ENCODE measurements at places on chromosomes 5 and 9. TPM values are rescaled to one million over a fixed set of nuclear protein-coding genes. Genes with fewer than 3 reads are reported as not detected.

ZNF454 gene
- total RNA-seq = 2.8 TPM

ANKRD31 gene
- total RNA-seq = not detected

RMRP gene
- total RNA-seq = 17,070 TPM

SPATA31E1 gene
- total RNA-seq = not detected

TEX48 gene
- total RNA-seq = not detected

TLN1 gene
- total RNA-seq = 735 TPM

GLRA1 gene
- not detected for total RNA-seq

DNA sequence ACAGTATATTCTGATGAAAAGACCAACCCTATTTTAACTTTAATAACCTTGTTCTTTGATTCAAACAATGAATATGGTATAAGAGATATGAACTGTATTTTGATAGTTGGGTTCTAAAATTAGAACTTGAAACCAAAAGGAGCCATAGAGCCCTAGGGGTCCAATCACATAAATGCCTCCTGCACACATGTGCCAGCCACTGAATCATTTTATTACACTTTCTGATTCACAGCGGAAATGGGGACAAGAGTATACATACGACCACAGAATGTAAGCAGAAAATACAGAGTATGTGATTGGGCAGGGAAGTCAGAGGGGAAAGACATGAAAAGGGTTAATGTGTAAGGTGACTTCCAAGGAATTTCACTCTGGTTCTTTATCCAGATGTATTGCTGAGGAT, 1000.2 kb downstream of the NR2F1-AS1 start:
- H3K27ac ChIP-seq = no peak overlapping the region
- no peaks in the 10 kb centered on the region for H3K36me3 ChIP-seq
- H3K27me3 ChIP-seq = no peaks in the 10 kb centered on the region
- DNase-seq = no peak

DNA sequence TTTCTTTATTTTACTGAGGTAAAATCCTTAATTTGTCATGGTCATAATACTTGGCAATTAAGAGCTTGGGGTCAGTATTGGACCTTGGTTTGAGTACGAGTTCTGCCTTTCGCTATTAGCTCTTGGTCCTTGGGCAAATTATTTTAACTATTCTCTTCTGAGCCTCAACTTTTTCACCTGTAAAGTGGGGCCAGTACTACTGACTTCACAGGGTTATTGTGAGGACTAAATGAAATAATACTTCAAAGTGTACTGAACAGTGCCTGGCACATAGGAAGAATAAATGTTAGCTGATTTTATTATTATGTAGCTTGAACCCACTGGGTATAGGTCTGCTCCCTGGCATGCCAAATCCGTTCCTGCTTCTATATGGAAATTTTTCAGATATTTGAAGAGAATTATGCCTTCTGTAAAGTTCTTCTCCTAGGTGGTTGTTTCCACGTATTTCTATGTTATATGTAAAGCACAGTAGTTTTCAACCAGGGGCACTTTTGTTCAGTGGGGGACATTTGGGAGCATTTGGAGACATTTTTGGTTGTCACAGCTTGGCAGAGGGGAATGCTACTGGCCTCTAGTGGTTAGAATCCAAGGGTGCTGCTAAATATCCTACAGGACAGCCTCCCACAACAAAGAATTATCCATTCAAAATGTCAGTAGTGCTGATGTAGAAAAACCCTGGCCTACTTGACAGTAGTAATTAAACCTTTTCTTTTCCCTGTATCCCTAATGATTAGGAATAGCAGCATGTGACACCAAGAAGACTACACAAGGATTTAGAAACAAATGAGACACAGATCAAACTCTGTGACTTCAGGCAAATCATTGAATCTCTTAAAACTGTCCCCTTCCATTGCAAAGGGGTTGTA, 4.5 kb downstream of the RCL1 start:
- no peaks in the 10 kb centered on the region for H3K27me3 ChIP-seq
- H3K4me1 ChIP-seq = peaks cover 15% of the 10 kb centered on the region
- no peaks in the 10 kb centered on the region for H3K36me3 ChIP-seq
- no peak overlapping the region for H3K4me3 ChIP-seq
- H3K27ac ChIP-seq = peak overlapping the region; percentile 68

DNA sequence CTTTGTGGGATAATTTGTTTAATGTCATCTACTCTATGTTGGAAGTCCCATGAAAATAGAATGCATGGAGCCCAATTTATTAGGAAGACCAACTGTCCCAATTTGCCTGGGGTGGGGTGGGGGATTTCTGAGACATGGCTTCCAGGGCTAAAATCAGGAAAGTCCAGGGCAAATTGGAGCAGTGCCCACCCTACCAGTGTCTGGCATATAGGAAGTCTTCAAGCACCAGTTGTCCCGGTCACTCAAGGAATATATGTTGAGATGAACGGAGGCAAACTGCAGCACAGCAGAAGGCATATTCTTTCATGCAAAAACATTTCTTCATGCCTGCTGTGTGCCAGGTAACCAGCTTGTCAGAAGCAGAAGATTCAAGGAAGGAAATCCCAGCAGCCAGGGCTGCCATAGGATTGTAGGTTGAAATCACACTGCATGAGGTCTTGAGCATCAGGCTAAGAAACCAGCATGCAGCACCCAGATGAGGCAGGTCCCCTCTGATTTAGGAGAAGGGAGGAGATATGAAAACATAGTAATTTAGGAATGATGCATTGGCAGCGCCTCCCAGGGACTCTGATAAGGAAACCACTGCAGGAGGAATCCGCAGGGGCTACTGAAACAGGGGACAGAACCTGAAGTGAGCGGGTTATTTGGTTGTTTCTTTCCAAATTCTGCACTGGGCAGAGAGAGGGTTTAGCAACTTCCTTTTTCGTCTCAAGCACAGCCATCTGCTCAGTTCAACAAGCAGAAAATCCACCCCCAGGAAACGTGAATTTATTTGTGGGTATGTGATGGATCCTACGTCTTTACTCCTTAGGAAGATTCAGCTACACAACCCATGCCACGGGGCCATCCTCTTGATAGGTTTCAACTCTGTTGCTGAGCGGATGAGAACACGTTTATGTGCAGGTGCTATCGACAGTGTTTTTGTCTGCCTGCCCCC, 112.6 kb upstream of the CPEB4 start:
- no peaks in the 10 kb centered on the region for H3K4me1 ChIP-seq
- H3K27ac ChIP-seq = no peak overlapping the region
- no peaks in the 10 kb centered on the region for H3K27me3 ChIP-seq
- H3K4me3 ChIP-seq = no peak overlapping the region
- H3K36me3 ChIP-seq = no peaks in the 10 kb centered on the region

DNA sequence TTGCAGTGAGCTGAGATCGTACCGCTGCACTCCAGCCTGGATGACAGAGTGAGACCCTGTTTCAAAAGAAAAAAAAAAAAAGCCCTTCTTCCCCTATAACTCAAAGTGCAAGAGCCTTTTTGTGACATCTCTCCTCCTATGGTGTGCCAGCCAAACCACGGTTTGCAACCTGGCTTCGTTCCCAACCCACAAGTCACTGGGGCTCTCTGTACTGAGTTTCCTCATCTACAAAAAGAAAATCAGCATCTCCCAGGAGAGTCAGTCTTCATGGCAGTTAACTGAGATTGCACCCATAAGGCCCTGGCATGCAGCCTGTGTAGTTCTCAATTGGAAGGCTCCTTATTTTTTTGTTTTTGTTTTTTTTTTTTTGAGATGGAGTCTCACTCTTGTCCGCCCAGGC, 14.8 kb downstream of the ODF2 start:
- peaks cover 37% of the 10 kb centered on the region for H3K36me3 ChIP-seq
- no peaks in the 10 kb centered on the region for H3K27me3 ChIP-seq
- no peak overlapping the region for H3K4me3 ChIP-seq
- DNase-seq = no peak
- H3K27ac ChIP-seq = no peak overlapping the region
- no peaks in the 10 kb centered on the region for H3K4me1 ChIP-seq

- H3K36me3 ChIP-seq = no peaks in the 10 kb centered on the region
- H3K27ac ChIP-seq = no peak overlapping the region
- DNase-seq = no peak
- H3K4me3 ChIP-seq = no peak overlapping the region
Observed at GRCh38 chr5:59081693-59082092, 498.8 kb downstream of the RAB3C start.

DNA sequence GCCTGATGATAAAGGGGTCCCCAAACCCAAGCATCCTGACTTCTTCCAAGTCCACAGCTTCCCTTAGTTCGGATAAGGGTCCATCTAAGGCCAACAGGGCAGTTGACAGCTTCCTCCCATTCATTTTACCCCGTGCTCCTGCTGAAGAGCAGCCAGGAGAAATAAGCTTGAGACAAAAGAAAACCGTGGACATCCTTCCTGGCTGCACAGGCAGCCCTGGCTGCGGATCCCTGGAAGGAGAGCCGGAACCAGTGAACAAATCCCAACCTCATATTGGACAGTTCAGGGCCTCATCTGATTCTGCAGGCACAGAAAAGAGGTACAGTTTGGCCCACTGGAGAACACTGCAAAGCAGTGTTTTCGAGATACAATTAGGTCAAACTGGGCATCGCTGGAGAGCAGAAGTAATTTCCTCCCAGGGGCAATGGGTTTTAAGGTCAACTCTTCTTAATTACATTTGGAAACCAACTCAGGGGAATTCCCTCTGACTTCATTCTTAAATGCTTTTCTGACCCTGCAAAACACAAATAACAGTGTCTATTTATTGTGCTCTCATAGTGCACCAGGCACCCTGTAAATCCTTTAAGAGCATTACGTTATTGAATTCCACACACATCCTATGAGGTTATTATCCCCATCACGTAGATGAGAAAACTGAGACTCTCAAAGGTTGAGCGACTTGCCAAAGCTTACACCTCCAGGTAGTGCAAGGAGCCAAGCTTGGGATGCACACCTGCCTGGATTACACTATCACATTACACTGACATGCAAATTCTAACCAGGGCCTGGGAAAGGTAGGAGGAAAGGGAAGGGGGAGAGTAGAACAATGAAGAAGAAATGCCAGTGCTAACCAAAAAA, 21.2 kb downstream of the ADAM19 start:
- H3K27me3 ChIP-seq = no peaks in the 10 kb centered on the region
- no peak overlapping the region for H3K27ac ChIP-seq
- peaks cover 3% of the 10 kb centered on the region for H3K4me1 ChIP-seq
- H3K36me3 ChIP-seq = no peaks in the 10 kb centered on the region

DNA sequence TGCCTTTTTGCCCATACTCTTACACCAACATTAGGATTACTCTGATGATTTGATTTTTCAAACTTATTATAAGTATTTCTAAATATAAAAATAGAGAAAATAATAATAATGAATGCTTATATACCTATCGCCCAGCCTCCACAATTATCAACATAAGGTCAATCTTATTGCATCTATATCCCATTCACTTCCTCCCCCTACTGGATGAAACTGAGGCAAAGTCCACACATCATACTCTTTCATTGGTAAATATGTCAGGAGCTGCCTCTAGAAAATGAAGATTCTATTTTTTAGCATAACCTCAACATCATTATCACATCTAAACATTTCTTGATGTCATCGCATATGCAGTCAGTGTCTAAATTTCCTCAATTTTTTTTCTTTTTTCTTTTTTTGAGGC, 44.3 kb downstream of the SH3RF2 start:
- DNase-seq = no peak
- no peak overlapping the region for H3K4me3 ChIP-seq
- H3K27ac ChIP-seq = no peak overlapping the region
- no peaks in the 10 kb centered on the region for H3K36me3 ChIP-seq

DNA sequence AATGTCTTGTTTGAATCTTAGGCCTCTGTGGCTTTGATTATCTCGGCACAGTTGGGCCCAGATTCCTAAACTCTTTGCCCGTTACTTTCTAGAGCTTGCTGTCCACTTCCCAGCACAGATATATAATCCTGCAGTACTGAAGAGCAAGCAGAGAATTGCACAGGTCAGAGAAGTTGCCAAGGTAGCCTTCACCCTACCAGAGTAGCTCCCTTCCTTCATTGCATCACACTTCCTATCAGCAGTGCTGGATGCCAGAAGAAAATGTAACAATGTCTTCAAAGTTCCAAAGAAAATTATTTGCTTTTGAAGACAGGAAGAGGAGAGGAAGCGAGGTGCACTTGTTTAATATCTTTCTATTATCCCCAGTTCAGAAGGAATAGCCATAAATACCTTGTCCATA, 38.1 kb upstream of the SPATA31D4 start:
- no peak for DNase-seq
- no peaks in the 10 kb centered on the region for H3K4me1 ChIP-seq
- no peaks in the 10 kb centered on the region for H3K27me3 ChIP-seq
- no peak overlapping the region for H3K27ac ChIP-seq
- H3K36me3 ChIP-seq = no peaks in the 10 kb centered on the region

DNA sequence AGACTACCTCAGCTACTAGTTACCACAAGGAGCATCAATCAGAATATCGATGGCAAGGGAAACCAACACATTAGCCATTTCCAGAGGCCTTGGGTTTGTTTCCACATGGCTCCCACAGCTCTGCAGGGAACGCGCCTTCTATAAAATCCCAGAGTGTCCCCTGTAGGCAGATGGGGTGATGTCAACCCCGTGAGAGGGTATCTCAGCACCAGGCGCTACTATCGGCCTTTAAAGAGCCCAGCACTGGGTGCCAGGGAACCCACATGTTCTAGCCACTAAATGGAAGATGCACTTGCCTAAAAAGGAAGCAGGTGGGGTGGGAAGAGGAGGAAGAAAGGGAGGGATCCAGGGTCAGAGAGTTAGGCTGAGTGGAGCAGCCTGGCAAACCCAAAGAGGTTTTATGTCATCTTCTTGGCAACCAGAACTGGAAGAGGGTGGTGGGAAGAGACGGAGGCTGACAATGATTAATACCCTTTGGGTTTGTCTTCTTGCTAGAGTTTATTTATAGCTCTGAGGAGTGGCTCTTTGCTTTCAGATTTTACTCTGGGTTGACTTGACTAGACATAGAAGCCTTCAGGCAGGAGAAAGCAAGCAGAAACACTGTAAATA, 19.9 kb downstream of the MACROH2A1 start:
- peaks cover 37% of the 10 kb centered on the region for H3K36me3 ChIP-seq
- no peaks in the 10 kb centered on the region for H3K27me3 ChIP-seq
- H3K4me3 ChIP-seq = no peak overlapping the region
- no peak overlapping the region for H3K27ac ChIP-seq
- no peak for DNase-seq

DNA sequence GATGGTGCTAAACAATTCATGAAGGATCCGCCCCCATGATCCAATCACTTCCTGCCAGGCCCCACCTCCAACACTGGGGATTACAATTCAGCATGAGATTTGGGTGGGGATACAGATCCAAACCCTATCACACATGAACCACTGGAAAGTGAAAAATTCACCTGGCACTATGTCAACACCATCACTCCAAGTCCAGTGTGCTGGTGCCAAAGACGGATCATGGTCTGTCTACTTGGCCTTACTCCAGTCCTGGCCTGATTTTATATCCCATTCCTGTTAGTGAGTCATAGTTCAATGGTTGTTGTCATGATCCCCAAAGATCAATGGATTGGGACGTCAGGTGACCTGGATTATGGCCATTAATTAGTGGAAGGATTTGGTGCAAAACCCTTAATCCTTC, 147.4 kb upstream of the RPS23 start:
- peak overlapping the region; percentile 26 for H3K27ac ChIP-seq
- H3K36me3 ChIP-seq = no peaks in the 10 kb centered on the region
- H3K27me3 ChIP-seq = no peaks in the 10 kb centered on the region
- peaks cover 7% of the 10 kb centered on the region for H3K4me1 ChIP-seq

- no peaks in the 10 kb centered on the region for H3K4me1 ChIP-seq
- DNase-seq = no peak
- no peak overlapping the region for H3K4me3 ChIP-seq
- H3K36me3 ChIP-seq = no peaks in the 10 kb centered on the region
- no peaks in the 10 kb centered on the region for H3K27me3 ChIP-seq
- H3K27ac ChIP-seq = no peak overlapping the region
Observed at GRCh38 chr5:84248013-84248412, 136.7 kb downstream of the EDIL3 start.
